NCI-H510A treated with DMSO at 0.1 percent for 48 hours (cell line): ENCODE measurements at places on chromosomes 2 and 18.

- DNase-seq = no peak
Measured at GRCh38 chr2:176325732-176326131, 56.5 kb downstream of the MTX2 start.

- no peak for DNase-seq
Measured at GRCh38 chr2:239765911-239766310, 259.2 kb downstream of the NDUFA10 start.

- no peak for DNase-seq
Measured at GRCh38 chr2:176490061-176490861, 221.0 kb downstream of the MTX2 start.

DNA sequence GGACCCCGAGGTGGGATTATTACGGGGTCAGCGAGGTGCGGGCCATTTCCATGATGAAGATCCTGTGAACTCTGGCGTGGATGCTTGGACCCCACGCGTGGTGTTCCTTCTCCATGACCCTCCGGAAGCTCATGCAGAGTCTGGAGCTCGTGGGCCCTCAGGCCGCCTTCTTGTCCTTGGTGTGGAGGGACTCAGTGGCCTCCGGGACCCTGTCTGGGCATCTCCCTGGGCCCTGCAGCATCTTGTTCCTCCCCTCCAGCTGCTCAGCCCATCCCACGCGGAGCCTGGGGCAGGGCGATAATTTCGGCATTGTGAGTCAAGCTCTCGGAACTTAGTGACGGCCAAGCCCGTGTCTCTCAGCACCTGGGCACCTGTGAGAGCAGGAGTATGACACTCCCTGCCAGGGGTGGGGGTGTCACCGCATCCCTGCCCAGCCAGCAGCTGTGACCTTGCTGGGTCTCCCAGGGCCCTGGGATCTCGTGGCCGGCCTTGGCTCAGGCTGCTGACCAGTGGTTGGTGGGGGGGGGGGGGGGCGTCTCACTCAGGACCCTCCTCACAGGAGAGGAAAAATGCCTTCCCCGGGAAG, 24.6 kb downstream of the RTP5 start:
- DNase-seq = no peak

- DNase-seq = peak; percentile 71
Measured at GRCh38 chr2:48600204-48600813, 17.3 kb upstream of the GTF2A1L start.

DNA sequence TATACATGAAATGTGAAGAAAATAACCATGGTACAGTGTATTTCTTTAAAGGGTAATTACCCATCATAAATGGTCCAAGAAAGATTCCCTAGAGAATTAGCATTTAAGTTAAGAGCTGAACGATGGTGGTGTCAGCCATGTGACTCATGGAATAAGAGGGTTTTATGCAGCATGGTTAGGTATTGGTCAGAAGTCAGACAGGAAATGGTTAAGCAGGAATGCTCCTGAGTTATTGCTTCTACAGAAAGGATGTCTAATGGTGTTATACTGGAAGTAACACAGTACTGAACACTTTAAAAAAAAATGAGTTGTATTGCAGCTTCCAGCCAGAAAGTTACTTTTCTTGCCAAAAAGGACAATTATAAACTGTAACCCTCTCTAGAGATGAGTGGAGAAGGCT, 72.7 kb upstream of the UBE2E3 start:
- peak; percentile 26 for DNase-seq

DNA sequence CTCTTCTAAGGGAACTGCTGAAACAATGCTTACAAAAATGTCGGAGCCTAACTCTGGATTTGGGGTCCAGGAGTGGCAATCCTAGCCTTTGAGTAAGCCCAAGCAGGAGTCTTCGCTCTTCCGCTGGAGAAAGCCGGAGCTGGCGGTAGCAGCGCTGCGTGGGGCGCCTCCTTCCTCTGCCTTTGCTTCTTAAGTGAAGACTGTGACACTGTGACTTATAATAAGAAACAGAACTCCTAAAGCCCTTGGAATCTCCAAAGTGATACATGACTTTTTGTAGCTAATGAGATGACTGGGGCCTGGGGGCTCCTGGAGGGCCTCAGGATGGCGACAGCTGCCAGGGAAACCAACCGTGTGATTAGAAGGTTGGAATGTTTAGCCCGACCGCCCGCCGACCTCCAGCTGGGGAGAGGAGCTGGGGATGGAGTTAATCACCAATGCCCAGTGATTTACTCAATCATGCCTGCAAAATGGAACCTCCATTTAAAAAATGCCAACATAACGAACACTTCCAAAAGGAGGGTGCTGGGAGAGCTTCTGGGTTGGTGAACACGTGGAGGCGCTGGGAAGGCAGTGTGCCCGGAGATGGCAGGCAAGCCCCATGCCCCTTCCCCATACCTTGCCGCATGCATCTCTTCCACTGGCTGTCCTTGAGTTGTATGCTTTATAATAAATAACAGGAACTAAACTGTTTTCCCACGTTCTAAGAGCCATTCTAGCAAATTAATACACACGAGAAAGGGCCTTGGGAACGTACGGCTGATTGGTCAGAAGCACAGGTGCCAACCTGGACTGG, 29.0 kb upstream of the MAL start:
- no peak for DNase-seq

GRCh38 chr2:38654528-38655381, 11.2 kb upstream of the GALM start:
- DNase-seq = no peak

DNA sequence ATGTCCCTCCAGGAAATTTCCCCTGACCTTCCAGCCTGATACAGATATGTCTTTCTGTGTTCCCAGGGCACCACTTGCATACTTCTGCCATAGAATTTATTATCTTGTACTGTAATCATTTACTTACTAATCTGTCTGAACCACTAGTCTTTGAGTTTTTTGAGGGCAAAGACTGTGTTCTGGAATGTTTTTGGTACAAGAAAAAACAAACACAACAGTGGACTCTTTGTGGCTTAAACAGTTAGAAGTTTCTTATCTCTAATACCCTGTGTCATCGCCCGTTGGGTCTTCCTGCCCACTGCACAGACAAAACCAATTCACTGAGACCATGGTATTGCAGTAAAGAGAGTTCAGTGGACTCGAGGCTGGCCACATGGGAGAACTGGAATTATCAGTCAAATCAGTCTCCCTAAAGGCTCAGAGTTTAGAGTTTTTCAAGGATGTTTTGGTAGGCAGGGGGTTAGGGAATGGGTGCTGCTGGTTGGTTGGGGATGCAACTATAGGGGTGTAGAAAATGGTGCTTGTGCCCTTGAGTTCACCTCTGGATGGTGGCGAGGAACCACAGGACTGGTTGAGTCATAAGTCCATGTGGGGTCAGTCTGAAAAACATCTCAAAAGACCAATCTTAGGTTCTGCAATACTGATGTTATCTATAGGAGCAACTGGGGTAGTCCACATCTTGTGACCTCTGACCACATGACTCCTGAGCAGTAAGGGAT, 20.3 kb downstream of the RALB start:
- DNase-seq = no peak

DNA sequence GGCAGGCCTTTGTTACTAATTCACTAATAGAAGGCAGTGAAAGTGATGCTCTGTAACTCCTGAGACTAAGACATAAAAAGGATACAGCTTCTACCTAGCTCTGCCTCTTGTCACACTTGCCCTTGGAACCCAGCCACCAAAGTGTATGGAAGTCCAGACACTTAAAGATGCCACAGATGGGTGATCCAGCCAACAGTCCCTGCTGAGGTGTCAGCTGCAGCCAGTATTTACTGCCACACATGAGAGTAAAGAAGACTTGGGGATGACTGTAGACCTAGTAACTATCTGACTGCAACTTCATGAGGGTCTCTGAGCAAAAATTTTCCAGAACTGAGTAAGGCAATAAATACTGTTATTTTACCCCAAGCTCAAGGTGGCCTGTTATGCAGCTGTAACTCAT, 8.8 kb downstream of the IMMT start:
- no peak for DNase-seq

DNA sequence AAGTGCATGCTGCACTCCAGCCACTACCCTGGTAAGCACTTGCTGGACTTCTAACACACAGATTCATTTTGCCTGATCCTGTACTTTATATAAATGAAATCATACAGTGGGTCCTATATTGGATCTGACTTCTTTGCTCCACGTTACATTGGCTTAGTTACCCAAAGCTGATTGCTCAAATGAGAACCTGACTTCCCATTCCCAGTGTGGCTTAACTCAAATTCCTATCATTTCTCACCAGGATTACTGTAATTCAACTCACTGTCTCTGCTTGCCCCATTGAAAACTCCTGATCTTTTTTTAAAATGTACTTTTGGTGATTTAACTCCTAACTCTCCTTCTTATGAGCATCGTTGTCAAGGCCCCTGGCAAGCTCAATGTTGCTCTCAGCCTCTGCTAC, 1.4 kb downstream of the RSAD2 start:
- DNase-seq = no peak

DNA sequence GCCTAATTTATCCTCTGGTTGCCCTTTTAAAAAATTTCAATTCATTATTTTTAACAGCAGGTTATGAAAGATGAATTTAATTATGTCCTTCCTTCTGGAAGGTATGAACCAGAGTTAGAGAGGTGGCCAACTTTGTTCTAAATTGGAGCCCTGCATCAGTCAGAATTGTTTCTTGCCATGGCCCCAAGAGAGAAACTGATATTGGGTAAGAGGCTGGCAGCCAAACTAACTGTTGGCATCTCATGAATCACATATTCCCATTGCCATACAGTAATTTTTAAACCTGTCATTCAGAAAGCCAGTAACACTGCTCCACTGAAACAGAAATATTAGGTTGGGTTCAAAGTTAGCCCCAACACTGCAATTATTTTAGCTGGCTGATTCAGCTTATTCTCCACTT, 67.4 kb downstream of the SMAD2 start:
- DNase-seq = no peak

DNA sequence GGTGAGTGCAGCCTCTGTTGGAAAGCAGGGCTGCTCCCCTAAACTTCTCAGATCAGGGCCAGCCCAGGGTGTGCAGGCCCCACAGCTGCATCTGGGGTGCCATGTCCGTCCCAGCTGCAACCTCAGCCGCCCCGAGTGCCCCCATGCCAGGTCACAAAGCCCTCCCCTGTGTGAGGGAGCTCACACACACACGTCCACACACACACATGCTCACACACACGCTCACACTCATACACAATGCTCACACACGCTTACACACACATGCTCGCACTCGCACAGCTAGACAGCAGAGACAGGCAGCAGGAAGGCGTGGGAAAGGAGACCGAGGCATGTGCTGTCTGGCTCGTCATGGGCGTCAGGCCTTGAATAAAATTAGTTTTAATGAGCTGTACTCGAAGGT, 55.4 kb downstream of the ADI1 start:
- no peak for DNase-seq

GRCh38 chr2:197212344-197213262, 98.0 kb downstream of the ANKRD44 start:
- DNase-seq = no peak

GRCh38 chr2:184564092-184564491, 34.2 kb upstream of the ZNF804A start:
- DNase-seq = no peak
